ENCODE measurements at places on chromosomes 2 and 18.

DNA sequence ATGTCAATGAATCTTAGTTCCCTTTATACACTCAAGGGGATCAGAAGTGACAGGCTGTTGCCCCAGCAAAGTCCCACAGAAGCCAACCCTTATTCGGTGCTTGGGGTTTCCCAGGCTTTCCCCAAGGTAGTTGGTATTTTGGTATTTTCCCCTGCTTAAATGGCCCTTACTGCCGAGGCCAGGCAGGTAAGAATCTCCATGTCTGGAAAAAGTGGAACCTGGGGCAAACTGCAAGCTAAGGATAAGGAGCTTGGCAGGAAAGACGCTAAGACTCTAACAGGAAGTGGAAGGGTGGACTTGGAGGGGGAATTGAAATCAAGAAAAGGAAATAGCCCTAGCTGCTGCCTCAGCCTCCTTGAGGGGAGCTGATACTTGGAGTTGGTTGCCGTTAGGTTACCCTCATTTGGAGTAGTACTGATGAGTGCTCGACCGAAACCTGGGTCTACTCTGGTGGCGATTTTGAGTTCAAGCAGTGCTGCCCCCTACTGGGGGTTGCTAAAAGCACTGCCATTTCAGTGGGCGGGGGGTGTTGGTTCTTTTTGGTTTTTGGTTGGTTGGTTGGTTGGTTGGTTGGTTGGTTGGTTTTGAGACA is 3.3 kb upstream of the GPBAR1 start:
- DNase-seq = no peak

DNA sequence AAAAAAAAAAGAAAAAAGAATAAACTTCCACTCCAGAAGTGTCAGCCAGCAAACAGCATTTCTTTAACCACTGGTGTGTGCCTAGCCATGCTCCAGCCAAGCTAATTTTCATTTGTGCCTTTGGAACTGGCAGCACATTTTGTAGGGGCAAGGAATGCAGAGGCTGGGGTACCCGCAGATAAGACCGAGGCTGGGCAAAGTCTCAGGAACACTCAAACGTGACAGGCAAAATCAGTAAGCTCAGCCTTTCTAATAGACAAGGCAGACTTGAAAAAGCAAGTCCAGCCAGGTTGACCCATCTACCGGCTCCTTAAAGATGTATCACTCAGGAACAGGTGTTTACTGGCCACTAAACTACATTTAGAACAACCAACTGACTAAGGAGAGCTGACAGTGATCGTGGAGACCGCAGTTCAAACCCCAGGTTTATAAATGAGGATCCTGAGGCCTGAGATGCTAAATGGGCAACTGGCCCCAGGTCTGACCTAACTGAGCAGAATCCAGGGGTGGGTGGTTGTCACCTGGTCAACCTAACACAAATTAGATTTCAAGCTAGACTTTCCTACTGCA is 16.7 kb downstream of the NFE2L2 start:
- DNase-seq = no peak

- no peak for DNase-seq
These were observed 179.9 kb upstream of the FN1 start for GRCh38 chr2:215615803-215616174.

DNA sequence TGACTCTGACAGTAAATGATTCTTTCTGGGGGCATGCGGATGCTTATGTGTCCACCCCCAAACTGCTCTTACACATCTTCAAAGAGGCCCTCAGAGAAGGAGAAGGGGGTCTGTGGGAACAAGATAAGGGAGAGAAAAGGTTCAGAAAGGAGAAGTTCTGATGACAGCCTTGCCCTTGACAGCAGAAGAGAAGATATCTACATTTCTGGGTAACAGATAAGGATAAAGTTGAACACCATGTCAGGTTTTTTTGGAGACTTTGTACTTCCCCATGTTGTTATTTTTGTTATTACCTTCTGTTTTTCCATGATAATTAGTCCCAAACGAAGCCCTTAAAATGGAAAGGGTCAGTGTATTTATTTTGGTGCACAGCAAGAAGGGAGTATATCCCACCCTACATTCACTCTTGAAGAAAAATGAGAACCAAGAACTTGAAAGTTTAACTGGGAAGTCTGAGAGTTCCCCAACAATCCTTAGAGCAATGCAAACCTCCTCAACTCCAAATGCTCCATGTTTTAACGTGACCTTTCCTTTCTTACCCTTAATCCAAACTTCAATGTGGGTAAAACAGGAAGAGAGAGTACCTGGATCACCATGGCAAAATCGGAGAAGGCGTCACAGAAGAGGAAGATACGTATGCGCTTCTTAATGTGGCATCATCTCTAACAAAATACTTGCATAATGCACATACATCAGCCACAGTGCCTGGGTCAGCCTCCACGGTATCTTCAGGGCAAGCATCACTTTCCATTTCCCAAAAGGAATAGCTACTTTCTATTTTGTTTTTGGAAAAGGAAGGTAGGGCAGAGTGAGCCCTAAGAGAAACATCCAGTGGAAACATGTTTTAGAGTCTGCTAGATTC is 264.6 kb upstream of the STON1 start:
- no peak for DNase-seq

DNA sequence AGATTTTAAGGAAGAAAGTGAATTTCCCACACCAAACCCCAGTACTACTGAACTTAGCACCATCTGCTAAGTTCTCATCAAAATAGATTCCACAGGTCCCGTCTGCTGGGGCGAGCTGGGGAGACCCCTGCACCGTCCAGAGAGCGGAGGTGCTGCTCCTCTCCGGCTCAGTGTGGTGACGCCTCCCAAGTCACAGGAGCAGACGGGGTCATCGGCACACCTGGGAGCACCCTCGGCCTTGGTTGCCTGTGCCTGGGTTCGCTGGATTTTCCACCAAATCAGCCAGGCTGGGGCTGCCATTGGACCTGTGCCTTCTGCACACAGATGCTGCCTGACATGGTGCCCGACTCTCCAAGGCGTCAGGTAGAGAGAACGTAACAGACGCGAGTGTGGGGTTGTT is 141.3 kb downstream of the PXDN start:
- DNase-seq = no peak

DNA sequence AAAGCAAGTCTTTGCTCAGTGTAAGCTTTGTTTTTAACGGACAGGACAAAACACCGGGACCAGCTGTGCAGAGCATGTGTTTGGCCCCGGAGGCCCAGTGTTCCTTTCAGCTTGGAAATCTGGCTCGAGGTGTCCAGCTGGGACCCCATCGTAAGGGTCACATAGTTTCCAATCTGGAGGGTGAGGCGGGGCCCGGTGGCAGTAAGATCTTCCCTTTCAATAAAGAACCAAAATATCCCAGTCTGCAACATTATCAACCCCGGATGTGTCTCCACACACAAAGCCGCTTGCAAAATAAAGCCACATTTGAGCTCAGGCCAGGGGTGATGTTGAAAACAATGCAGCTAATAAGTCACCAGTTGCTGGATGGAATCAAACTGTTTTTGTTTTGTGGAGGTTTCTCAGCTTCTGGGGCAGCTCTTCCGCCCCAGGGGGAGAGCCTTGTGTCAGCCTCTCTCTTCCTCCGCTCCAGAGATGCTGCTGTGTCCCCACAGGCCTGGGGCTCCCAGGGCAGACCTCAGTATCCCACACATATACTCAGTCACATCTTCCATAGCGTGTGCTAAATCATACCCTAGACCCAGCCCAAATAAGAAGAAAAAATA is 138.6 kb upstream of the GLI2 start:
- no peak for DNase-seq

DNA sequence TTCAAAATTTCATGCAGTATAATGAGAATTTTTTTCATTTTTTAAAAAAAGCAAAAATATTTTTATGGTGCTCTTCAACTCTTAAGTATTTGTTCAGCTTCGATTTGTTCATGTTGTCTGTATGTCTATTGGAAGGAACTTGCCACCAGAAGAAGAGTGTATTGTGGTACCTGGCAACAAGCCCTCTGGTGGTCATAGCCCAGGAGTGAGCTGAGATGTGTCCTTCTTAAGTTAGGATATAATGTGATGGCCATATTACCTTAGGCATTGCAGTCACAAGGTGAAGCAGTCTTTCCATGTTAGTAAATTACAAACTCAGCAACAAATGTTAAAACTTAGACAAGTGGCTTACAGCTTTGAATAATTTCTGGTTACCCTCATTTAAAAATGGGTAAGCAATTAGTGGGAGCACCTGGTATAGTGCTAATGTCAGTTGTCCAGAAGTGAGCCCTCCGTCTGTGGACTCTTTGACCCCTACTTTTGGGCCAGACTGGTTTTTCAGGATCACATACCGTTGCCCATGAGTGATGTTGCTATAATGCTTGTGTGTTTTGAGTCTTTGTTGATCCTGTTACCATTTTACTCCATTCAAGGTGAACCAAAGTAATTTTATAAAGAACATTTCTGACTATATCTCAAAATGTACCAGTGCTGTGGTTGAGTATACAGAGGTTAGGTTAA is 57.4 kb downstream of the MYO1B start:
- no peak for DNase-seq

DNA sequence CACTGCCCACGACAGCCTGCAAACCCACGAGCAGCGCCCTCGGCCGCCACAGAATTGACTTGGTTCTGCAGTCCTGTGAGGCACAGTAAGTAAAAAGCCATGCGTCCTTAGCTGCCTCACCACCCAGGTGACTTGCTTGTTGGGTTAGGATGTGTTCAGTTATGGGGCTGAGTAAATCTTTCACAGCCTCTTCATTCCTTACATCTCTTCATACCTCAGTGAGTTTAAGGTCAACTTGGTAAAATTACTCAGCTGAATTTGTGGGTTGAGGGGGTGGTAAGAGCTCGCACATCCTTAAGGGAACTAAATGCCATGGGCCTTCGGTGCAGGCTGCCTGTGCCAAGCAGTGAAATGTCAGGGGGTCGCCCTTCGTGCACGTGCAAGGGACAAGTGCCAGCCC is 165.2 kb upstream of the ALKAL2 start:
- no peak for DNase-seq

- no peak for DNase-seq
These were observed 331.8 kb downstream of the CYP26B1 start for GRCh38 chr2:71815701-71816474.
